ENCODE measurements at places on chromosomes 11 and 22. TPM values are rescaled to one million over a fixed set of nuclear protein-coding genes. Genes with fewer than 3 reads are reported as not detected.

NNMT gene
- 78.2 TPM for polyA plus RNA-seq

- DNase-seq = no peak
Measured at GRCh38 chr11:64357904-64358535, 942 bp upstream of the RPS6KA4 start.

CALCA gene
- not detected for polyA plus RNA-seq

ARVCF gene
- polyA plus RNA-seq = 134 TPM

STX5 gene
- 31.7 TPM for polyA plus RNA-seq

GRCh38 chr11:20213790-20214189, 53.5 kb upstream of the DBX1 start:
- DNase-seq = no peak

GRCh38 chr11:75775056-75775455, 6.5 kb downstream of the DGAT2 start:
- DNase-seq = no peak

SMTNL1 gene
- 148 TPM for polyA plus RNA-seq

OR4D6 gene
- not detected for polyA plus RNA-seq

- no peak for DNase-seq
Measured at GRCh38 chr11:92979176-92979575, 9.7 kb downstream of the MTNR1B start.

DNA sequence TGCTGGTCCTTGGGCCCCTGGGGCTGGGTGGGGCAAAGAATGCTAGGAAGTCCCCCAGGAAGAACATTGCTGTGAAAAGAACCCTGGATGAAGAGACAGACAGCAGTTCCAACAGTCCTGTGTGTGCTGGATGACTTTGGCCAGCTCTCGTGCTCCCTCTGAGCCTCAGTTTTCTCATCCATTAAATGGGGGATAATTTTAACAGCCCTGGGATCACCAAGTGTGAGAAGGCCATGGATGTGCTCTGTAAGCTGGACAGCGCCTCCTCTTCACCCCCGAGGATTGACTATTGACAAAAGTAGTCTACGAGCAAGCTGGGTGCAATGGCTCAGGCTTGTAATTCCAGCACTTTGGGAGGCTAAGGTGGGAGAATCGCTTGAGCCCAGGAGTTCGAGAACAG, 2.5 kb downstream of the LARGE2 start:
- DNase-seq = no peak

DNA sequence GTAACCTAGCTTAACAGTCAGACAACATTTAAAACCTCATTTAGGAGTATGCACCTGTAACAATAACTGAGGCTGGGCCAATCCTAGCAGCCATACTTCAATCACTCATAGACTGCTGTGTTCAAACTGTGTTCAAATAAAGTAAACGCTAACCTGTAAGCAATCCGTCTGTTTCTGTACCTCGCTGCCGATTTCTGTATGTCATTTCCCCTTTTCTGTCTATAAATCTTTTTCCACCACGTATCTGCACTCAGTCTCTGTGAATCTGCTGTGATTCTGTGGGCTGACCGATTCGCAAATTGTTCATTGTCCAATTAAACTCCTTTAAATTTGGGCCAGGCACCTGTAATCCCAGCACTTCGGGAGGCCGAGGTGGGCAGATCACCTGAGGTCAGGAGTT, 12.3 kb downstream of the APOBEC3H start:
- DNase-seq = no peak

- no peak for DNase-seq
Measured at GRCh38 chr11:103581760-103582159, 454.7 kb upstream of the DDI1 start.

GRCh38 chr22:50260434-50260800, 1.1 kb downstream of the MAPK12 start:
- DNase-seq = no peak

GRCh38 chr11:65894034-65894591, 3.6 kb downstream of the CCDC85B start:
- DNase-seq = no peak

KRTAP5-11 gene
- polyA plus RNA-seq = not detected

GRCh38 chr11:46640036-46640788, 22.9 kb downstream of the ATG13 start:
- no peak for DNase-seq
